H54 (cell line): ENCODE measurements at places on chromosomes 5 and 9.

DNA sequence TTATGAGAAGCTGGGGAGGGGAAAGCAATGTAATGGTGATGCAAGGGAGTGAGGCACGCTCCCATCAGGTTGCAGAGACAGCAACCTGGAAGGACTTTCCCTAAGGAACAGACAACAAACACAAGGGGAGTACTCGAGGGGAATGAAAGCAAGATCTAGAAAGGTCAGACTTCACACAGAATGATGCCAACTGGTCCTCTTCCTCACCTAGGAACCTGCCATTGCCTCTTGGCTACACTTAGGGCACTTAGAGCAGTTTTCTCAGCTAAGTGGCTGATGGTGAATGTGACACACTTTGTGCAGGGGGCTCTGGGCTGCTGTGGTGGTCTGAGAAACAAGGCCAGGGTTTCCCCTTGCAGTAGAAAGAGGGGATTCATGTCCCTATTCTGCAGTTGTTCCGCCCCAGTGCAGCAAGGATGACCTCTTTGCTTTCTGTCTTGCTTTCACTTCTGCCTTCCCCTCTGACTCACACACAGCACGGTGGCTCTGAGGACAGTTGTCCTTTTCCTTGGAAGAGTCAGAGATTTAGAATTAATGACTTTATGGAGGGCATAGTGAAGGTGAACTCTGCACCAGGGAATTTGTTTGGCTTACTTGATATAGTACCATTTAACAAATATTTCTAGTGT, 394.0 kb upstream of the KLF4 start:
- DNase-seq, result no peak

- DNase-seq, result no peak
Measured at GRCh38 chr5:124262470-124262869, 484.0 kb downstream of the ZNF608 start.

DNA sequence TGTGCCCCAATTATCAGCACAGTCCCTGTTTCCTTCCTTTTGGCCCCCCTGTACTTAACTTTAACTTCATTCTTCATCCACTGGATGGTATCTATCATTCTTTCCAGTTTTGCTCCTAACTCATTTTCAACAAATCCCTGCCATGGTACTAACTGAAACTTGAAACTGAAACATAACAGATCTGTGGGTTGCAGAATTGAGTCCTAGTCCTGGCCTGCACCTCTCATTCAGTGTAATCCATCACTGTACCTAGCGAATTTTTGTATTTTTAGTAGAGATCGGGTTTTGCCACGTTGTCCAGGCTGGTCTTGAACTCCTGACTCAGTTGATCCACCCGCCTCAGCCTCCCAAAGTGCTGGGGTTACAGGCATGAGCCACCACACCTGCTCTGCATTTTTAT, 15.3 kb upstream of the PIK3R1 start:
- DNase-seq, result no peak

DNA sequence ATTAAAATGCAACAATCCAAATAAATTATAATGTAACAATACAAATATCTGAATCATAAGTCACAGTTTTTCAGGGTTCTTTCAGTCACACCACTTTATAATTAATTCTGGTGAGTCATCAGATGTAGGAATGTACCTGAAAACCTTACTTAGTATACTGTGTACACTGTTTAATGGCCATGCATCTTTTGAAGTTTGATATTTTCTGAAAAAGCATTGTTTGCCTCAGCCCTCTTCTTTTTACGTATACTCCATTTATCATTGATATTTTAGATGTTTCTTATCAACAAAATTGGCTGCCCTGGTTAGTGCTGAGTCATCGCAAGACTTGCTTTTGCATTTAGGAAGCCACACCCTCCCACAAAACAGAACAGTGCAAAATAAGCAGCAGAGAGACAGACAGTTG, 218.6 kb downstream of the PJA2 start:
- no peak for DNase-seq

DNA sequence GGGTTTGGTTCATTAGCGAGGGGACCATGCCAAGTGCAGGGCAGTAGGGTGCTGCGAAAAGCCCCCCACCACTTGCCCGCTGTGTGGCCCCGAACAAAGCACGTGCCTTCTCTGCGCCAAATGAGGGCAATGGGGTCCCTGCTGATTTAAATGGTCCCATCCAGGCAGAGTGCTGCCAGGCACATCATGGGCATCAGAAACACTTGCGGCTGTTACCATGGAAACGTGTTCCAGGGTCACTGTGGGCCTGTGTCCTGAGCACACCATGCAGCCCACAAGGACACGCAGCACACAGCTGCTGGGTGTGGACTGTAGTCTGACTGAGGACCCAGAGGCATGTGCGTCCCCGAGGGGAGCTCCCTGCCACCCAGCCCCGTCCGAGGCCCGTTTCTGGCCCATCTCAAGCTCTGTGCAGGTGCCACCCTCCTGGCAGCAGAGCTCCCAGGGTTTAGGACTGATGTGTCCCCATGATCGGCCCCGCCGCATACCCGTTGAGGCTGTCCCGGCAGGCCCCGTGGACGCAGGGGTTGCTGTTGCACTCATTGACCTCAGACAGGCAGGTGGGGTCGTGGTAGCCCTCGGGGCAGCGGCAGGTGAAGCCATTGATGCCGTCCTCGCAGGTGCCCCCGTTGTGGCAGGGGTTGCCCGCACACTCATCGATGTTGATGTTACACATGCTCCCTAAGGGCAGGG, 31.3 kb upstream of the SEC16A start:
- no peak for DNase-seq

DNA sequence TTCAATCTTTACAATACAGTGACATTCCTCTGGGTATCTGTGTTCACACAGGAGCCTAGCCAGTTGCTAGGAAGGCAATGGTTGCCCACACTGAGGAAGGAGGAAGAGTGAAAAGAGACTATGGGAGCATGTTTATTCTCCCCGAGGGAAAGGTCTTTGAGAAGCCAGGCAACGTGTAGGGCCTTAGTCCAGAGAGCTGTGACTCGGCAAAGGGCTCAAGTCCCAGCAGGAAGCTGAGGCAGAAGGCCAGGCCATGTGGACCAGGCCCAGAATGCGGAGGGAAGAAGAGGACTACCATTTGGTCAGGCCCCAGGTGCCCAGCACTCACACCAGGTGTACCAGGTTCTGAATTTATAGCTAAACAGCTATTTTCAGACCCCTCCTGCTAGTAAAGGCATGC, 136.6 kb upstream of the DMAC1 start:
- no peak for DNase-seq

- peak; percentile 6 for DNase-seq
Measured at GRCh38 chr5:166845044-166845443, 1446.4 kb upstream of the WWC1 start.

GRCh38 chr5:135448791-135449507, 1.8 kb upstream of the DCANP1 start:
- DNase-seq, result no peak

GRCh38 chr9:105046907-105047741, 119.2 kb upstream of the ABCA1 start:
- no peak for DNase-seq

GRCh38 chr5:148849461-148849860, 23.1 kb downstream of the ADRB2 start:
- DNase-seq, result no peak

DNA sequence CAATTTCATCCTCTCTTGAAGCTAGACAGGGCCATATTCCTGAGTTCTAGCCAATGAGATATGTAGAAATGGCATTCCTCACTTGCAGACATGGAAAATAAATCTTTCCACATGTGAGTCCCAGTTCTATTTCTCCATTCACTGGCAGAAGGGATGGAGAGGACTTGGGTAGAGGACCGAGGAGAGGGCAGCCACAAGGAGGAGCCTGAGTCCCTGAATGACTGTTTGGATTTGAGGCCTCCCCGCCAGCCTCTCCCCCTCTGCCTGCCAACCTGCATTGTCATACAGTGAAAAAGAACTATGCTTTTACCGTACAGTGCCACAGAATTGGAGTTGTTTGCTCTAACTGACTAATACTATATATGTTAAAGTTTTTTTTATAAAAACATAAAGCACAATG, 583.0 kb upstream of the WWC1 start:
- no peak for DNase-seq

GRCh38 chr5:168407211-168407610, 79.1 kb upstream of the RARS1 start:
- DNase-seq, result no peak

GRCh38 chr9:107386396-107386795, 103.2 kb downstream of the KLF4 start:
- no peak for DNase-seq

DNA sequence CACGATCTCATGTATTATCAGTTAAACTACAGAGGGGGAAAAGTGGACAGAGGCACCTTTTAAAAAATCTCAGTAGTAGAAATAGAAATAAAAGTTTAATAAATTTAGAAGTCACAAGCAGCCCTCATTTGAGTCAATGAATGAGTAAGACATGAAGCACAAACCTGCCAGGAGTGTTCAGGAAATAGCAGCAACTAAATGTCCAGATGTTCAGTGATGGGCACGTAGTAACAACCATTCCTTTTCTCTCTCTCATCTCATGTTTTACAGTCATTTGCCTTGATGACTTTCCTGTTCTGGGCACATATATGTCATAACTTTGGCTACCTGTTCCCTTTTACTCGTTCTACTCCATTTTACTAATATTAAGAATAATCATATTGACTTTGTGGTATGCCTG, 17.7 kb downstream of the ISOC1 start:
- no peak for DNase-seq

DNA sequence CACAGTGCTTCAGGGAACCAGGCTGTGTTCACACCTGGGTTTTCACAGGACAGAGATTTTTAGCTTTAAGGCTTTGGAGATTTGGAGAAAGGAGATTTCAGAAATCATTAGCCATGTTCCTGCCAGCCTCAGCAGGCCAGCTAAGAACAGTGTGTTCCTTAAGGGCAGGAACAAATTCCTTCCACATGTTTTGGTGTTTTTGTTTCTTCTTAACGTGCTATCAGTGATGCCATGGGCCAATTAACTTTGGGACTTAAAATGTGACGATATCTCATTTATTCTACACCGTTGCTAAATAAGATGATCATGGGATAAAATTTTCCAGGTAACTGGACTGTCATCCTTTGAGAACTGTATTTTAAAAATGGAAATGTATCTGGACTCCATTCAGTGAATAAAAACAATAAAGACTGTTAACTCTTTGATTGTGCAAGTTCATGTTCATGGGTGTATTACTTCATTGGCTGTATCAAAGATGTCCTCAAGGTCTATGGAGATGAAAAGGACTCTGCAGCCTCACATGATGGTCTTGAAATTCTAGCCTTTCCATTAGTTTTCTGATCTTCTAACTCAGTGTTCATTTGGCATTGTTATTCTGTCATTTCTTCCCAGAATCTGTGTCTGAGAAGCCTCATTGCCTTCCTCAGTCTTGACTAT, 72.3 kb downstream of the ZNF366 start:
- DNase-seq, result no peak

DNA sequence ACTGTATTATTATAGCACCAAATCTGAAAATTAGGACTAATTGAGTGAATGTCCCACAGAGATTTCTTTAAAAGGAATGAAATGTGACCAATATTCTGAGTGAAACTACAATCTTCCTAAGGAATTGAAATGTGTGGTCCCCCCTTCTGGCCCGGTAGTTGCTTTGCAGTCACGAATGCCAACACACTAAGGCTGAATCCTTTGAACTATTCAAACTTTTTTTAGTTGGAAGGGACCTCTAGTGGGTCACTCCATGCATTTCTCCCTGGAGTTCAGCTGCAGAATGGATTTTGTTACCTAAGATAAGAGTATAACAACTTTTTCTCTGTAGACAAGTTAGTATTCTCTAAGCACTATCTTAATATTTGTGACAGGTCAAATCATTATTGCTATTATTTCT, 2.8 kb downstream of the CDH6 start:
- no peak for DNase-seq

DNA sequence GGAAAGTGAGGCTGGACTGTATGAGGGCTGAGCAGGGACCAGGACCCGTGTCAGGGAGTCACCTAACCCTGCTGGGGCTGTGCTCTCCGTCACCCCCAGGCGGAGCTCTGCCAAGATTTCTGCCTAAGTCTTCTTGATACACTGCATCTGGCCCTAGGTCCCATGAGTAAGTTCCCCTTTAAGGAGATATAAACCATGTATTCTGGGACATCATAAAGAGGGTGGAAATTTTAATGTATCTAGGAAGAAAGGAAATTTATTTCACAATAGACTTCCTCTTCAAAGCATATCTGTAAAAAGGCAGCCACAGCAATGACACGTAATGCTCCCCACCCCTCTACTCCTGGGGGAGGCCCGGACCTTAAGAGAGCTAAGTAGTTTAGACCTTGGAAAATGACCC, 183.4 kb downstream of the FBXL7 start:
- DNase-seq, result no peak

DNA sequence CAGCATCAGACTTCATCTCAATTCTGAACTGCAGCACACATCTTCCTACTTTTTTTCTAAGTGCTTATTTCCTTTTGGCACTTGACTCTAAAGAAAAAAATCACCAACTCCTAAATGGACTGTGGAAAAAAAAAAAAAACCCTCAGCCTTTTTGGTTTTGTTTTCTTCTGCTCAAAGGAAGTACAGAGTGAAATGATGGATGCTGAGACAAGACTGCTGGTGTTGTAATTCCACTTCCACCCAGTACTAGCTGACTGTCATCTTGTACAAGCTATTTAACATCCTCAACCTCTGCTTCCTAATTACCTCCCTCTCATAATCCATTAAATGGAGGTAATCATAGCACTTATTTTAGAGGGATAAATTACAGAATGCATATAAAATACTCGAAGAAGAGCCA, 171.5 kb upstream of the GNA14 start:
- no peak for DNase-seq

GRCh38 chr9:98312365-98312764, 56.9 kb upstream of the TBC1D2 start:
- DNase-seq, result no peak

GRCh38 chr5:175711031-175711430, 53.2 kb downstream of the HRH2 start:
- DNase-seq, result no peak

DNA sequence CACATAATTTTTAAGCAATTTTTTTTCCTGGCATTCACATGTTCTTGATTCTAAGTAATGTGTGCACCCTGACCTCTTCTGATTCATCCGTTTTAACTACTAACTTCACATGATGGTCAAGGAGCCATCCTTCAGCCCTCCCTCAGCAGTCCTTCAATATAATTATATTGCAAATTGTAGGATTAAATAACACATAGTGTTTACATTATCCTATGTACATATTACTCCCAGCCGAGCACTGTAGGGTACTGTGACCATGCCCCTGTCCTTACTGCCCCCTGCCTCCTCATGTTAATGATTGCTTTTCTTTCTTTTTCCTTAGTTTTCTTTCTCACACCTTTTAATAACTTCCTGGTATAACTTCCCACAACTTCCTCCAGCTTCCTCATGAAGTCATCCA, 96.3 kb upstream of the FANCC start:
- DNase-seq, result no peak

- no peak for DNase-seq
Measured at GRCh38 chr5:17379100-17379951, 118.7 kb upstream of the TAF11L2 start.

- no peak for DNase-seq
Measured at GRCh38 chr9:70753311-70753710, 338.9 kb upstream of the KLF9 start.
